ENCODE measurements at places on chromosomes 6 and 20.

- DNase-seq: no peak
These were observed 68.5 kb upstream of the TENT5A start for GRCh38 chr6:81820980-81821379.

DNA sequence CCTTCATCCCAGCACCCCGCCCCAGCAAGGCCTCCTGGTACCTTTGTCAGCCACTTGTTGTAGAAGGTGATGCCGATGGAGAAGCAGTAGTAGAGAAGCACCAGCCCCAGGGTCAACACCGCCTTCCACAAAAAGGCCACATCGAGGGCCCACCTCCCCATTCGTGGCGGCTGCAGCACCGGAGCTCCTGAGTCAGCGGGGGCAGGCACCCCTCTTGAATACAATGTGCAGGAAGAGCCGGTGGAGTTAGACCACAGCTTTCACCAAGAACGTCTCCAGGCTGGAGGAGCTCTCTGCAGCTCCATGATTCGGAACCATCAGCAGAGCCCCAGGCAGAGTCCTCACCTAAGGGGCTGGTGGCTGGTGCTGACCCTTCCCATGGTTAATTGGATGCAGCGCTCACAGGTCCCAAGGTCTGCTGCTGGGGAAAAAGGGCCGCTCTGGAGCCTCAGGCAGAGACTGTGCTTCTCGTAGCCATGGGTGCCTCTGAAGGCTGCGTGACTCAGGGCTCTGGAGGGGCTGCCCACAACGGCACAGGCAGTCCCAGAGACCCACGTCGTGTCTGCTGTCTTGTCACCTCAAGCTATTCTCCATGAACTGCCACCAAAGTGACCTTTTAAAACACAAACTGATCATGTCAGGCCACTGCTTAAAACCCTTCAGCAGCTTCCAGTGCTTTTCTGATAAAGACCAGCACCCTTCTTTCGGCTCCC lies 47.9 kb downstream of the ELMO2 start:
- no peak for DNase-seq

DNA sequence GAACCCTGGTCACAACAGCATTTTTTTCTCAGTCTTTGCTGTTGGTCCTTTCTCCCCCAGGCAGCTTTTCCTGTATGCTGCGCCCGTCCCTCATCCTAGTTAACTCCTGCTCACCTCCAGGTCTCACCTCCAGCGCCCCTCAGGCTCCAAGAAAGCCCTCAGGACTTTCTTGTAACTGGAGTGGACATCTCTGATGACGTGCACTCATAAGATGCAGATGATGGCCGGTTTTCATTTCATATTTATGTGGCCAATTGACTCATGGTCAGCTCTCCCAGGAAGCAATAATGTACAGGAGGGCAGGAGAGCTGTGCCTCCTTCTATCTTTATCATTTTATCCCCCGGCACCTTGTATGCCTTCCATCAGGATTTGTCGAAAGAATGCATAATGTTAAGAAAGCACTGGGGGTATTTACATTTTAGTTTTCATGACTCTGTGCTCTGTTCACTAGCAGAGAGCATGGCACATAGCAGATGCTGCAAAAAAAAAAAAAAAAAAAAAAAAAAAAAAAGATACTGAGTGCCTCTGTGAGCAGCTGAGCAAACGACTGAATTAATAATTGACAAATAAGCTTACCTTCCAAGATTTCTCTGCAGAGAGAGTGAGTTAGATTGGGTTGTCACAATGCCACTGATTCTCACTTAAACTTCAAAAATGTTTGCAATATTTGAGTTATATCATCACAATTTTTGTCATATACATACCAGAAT lies 170.2 kb downstream of the DOK5 start:
- DNase-seq: no peak

DNA sequence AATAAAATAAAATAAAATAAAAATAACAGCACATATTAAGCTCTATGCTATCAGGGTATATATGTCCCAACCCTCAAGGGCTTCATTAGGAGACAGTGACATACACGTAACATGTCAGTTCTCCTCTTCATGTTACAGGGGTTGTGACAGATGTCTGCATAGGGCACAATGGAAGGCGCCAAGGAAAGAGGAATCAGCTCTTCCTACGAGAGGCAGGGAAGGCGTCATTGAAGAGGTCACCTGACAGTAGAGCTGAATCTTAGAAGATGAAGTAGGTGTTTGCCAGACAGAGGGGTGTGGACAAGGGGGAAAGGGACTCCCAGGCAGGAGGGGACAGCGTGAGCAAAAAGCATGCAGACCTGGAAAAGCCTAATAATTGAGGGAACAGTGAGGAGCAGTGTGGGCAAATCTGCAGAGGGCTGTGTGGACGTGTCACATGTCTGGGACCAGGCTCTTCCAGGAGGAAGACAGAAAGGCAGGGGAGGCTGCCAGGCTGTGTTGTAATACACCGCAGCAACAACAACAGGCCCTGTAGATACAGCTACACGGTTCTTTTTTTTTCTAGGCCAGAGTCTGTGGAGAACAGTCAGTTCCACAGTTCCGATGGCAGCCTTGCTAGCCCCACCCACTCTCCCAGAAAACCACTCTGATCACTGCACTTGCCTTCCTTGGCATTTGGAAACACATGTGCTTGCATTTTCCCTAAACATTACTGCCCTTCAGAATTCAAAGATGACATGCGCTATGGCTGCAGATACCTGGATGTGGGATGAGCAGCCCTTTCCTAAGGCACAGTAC lies 2.5 kb upstream of the FKBP5 start:
- DNase-seq: peak; percentile 54

DNA sequence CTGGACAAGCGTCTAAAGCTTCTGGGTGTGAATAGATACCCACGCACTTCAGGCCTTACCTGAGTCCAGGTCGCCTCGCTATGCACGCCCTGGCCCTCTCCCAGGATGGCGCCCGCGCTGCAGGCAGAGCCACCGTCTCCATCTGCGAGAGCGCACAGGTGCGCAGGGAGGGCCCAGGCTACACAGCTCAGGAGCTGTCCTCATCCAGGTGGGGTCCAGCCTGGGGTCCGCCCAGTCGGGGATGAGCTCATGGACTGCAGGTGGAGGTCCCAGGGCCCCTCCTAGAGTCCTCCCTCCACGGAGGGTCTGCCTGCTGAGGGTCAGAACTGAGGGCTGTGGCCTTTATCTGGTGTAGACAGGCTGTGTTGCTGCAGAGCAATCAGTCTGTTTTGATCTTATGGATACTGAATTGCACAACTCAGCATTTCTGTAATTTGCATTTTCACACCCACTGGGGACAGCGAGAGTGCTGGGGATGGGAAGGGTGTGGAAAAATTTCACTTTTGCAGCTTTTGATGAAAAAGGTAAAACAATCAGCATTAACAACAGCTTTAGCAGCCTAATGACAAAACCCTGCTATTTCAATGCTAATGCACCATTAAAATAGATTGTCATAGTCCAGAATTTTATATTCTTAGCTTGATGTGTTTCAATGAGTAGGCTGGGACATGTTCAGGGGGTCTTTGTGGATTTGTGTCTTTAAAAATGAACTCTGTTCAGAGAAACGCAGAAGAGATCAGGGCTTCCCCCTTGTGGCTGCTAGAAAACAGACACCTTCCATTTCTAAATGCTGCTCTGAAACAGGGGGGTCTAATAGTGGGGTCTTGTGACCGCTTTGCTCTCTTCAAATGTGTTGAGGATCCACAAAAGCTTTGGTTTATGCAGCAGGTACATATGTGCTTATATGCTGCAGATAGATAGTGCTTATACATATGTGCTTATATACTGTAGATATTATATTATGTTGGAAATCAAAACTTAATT lies 77.8 kb upstream of the PHACTR3 start:
- no peak for DNase-seq

GRCh38 chr6:163494279-163494727 lies 79.8 kb downstream of the QKI start:
- DNase-seq: no peak

DNA sequence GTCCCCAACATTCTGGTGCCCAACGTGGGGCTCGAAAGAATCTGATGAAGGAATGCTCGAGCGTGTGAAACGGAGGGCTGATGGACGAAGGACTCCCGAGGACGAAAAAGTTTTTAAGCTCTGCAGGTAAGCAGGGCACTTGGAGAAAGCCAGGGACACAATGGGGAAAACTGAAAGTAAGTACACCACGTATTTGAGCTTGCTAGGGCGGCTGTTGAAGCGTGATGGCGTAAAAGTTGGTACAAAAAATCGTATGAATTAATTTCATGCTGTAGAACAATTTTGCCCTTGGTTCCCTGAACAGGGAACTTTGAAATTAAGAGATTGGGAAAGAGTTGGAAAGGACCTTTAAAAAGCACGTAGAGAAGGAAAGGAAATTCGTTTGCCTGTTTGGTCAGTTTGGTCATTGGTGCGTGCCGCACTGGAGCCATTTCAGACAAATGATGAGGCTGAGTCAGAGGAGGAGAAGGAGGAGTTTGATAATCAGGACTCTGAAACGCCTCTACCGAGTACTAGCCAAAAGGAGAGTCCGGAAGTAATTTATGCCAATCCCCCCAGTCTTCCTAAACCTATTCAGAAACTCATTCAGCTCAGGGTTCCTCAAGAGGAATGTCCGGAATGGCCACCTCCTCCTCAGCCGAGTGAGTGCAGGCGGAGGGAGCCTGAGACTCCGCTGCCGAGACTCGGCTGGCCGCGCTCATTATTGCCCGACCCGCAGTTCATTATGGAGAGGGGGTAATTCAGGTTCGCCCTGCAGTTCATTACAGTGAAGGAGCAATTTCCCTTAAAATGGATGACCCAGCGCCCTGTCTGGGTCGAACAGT lies 59.2 kb upstream of the PRSS16 start:
- DNase-seq: no peak

GRCh38 chr20:50344232-50345071 lies 153.8 kb downstream of the CEBPB start:
- no peak for DNase-seq

- no peak for DNase-seq
These were observed 4.0 kb downstream of the ELMO2 start for GRCh38 chr20:46402331-46402811.

DNA sequence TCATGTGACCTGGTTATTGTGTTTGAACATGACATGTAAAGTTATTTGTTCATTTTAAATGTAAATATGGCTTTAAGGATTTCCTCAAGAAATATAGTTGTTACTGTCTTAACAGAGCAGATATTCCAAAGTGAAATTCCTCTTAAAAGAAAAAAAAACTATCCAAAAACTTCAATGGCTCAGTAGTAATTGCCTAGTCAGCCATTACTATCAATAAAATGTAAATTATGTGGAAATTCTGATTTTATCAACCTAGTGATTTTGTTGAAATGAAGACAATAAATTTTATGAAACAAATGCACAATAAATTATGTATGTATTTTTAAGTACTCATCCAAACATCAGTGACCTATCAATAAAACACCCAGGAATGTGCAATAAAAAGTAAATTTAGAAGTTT lies 463.3 kb downstream of the TENT5A start:
- no peak for DNase-seq

- no peak for DNase-seq
These were observed 442.7 kb downstream of the TENT5A start for GRCh38 chr6:81309811-81310210.

GRCh38 chr6:26329763-26330511 lies 35.1 kb upstream of the BTN3A2 start:
- DNase-seq: no peak

DNA sequence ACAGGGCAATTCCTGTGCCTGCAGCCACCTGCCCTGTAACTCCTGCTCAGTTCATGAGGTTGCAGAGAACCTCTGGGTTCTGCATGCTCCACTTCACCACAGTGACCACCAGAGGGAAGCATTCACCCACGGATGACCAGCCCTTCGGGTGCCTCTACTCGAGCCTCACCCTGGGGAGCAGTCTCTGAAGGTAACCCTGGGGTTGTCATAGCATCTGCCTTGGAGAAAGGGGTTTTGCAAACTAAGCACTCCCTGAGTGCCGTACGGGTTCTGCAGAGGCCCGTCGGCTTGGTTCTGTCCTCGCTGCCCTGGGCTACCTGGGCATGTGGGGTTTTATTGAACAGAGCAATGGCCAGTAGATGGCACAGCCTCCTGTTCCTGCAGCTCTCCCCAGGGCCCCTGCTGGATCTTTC lies 10.2 kb upstream of the CST5 start:
- DNase-seq: no peak

GRCh38 chr6:38625217-38625616 lies 14.5 kb downstream of the BTBD9 start:
- DNase-seq: no peak

GRCh38 chr20:63968136-63968927 lies 1.4 kb downstream of the ZNF512B start:
- DNase-seq: no peak

DNA sequence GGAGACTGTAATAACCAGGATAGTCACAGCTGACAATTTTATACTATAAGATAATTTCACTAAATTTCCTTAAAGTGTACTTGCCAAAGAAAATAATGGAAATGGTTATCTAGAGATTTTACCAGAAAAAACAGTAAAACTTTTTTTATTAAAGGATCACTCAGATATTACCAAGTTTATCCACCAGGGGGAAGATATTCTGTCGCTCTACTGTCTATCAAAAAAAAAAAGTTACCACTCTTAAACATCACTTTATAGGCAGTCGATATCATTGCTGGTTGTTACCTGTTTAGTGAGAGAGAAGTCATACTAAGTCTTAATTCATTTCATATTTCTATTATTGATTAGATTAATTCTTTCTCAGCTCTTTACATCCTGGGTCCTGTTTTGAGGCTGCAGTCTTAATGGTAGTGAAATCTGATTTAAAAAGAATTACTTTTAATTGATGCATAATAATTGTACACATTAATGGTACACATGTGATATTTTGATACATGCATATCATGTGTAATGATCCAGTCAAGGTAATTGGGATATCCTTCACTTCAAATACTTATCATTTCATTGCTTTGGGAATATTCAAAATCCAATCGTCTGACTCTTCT lies 18.9 kb downstream of the L3MBTL3 start:
- DNase-seq: no peak

- DNase-seq: no peak
These were observed 6.4 kb upstream of the KIF6 start for GRCh38 chr6:39731565-39731964.

DNA sequence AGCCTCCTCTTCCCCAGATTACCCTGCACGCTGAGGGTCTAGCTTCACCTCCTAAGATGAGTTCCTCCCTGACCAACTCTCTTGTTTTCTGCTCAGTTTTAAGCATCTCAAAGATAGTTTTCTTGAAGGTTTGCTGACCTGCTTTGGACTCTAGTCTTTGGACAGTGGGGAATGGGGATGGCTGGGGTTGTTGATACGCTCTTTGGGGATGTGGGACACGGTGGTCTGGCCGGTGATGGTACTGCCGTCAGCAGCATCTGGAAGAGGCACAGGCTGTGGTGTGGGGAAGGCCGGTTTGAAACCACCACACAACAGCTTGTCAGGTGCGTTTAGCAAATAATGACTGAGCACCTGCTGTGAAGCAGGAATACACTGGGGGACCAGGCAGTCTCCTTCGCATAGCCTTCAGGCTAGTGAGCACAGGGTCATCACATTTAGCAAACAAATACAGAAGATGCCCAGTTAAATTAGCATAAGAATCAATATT lies 94.1 kb downstream of the TMEM242 start:
- no peak for DNase-seq

DNA sequence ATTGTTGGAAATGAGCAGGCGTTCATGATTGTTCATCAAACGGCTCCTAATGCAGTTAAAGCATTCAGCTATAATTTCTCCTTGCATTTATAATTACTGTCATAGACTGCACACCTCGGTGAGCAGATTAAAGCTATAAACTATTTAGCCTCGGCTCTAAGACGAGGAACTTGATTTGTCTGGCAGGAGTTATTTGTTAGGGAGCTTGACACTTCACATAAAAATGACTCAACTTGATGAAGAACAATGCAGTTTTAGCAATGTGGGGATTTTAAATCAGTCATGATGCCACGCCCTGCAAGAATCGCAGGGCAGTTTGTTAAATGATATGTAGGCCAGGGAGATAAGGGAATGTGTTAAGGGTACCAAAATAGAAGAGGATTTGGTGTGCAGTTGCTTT lies 290.2 kb downstream of the TSHZ2 start:
- no peak for DNase-seq

GRCh38 chr20:10336959-10337729 lies 96.9 kb downstream of the MKKS start:
- DNase-seq: no peak

All from substantia nigra (tissue), 51 donors.